B cell (primary cell): ENCODE measurements at places on chromosomes 6 and 20. TPM values are rescaled to one million over a fixed set of nuclear protein-coding genes. Genes with fewer than 3 reads are reported as not detected.

Gene CST5
- total RNA-seq = not detected in 2 replicates

DNA sequence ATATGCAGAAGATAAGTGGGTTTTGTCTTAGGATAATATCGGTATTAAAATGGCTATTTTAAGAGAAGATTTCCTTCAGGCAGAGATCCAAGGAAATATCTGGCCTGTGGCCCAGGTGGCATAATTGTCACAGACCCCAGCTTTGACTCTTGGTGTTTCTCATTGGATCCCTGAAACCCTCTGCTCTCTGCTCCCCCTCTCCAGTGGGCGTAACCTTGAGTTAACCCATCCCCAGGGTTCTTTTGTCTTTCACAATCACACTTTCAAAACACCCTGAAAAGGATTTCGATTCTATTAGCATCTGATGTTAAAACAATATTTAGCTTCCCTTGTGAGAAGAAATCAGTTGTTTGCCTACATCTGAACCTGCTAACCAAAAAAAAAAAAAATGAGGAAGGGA lies 7.2 kb downstream of the SSTR4 start:
- no peaks in the 10 kb centered on the region for H3K4me1 ChIP-seq
- DNase-seq = no peak
- H3K27me3 ChIP-seq = peaks cover 10% of the 10 kb centered on the region
- no peak overlapping the region for H3K4me3 ChIP-seq

DNA sequence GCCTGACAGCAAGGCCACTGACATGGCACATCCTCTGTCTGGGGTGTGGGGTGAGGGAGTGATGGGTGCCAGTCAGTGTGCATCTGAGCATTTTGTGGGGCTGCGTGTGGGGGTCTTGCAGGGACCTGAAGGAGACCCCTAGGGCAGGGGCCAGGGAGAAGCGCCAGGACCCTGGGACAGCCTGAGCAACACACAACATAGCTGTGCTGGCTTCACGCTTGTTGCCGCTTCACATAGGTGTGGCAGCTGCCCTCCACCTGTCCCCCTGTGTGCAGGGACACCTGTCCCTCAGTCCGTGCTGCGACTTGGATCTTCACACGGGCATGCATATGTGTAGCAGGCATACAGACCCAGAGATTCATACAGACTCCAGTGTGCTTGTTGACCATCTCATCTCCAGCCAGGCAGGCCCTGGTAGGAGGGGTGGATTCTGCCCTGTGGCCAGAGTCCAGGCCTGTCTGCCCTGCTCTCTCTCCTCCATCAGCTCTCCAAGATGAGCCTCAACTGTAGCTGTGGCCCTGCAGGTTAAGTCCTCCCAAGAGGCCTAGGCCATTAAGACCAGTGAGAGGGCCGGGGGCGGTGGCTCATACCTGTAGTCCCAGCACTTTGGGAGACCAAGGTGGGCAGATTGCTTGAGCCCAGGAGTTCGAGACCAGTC lies 3.2 kb upstream of the NPBWR2 start:
- no peaks in the 10 kb centered on the region for H3K27me3 ChIP-seq
- no peak for DNase-seq
- no peak overlapping the region for H3K27ac ChIP-seq
- H3K4me3 ChIP-seq = no peak overlapping the region

- no peak overlapping the region for H3K27ac ChIP-seq
- peaks cover 23% of the 10 kb centered on the region for H3K36me3 ChIP-seq
- DNase-seq = no peak
Measured at GRCh38 chr6:116102873-116103272, 2.2 kb downstream of the NT5DC1 start.

Gene CASS4
- 0.42 and 0.53 TPM in 2 replicates for total RNA-seq

GRCh38 chr6:5167501-5167900 lies 82.4 kb downstream of the PPP1R3G start:
- no peaks in the 10 kb centered on the region for H3K4me1 ChIP-seq
- no peak overlapping the region for H3K27ac ChIP-seq
- no peaks in the 10 kb centered on the region for H3K27me3 ChIP-seq
- no peak for DNase-seq
- no peak overlapping the region for H3K4me3 ChIP-seq

DNA sequence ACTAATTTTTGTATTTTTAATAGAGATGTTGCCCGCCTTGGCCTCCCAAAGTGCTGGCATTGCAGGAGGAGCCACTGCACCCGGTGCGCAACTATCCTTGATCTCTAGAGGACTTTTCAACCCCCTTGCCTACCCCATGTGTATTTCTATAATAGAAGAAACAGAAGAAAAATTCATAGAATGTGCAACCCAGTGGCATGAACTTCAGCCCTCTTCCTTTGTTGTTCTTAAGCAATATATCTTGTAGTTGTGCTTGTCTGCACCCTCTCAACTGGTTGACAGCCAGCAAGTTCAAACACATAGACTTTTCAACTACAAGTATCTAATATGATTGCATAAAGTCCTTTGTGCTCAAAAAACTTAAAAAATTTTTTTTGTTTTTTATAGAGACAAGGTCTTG lies 72.3 kb upstream of the NCOA3 start:
- H3K4me3 ChIP-seq = no peak overlapping the region
- no peaks in the 10 kb centered on the region for H3K27me3 ChIP-seq
- peaks cover 22% of the 10 kb centered on the region for H3K4me1 ChIP-seq
- no peak for DNase-seq
- no peaks in the 10 kb centered on the region for H3K36me3 ChIP-seq

- no peak overlapping the region for H3K4me3 ChIP-seq
- no peaks in the 10 kb centered on the region for H3K27me3 ChIP-seq
Measured at GRCh38 chr6:112752305-112752704, 405.2 kb downstream of the RFPL4B start.

Gene PRL
- not detected in 2 replicates for total RNA-seq

DNA sequence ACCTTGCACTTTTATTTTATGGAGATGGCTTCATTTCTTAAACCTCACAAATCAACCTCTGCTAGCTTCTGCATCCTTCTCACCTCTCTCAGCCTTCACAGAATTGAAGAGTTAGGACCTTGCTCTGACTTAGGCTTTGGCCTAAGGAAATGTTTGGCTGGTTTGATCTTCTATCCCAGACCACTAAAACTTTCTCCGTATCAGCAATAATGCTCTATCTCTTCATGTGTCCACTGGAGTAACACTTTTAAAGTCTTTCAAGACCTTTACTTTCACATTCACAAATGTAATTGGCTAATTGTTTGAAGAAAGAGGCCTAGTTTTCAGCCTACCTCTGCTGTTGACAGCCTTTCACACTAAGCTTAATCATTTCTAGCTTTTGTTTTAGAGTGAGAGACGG lies 212.9 kb downstream of the TTLL2 start:
- no peak overlapping the region for H3K4me3 ChIP-seq
- no peaks in the 10 kb centered on the region for H3K4me1 ChIP-seq
- no peaks in the 10 kb centered on the region for H3K36me3 ChIP-seq

DNA sequence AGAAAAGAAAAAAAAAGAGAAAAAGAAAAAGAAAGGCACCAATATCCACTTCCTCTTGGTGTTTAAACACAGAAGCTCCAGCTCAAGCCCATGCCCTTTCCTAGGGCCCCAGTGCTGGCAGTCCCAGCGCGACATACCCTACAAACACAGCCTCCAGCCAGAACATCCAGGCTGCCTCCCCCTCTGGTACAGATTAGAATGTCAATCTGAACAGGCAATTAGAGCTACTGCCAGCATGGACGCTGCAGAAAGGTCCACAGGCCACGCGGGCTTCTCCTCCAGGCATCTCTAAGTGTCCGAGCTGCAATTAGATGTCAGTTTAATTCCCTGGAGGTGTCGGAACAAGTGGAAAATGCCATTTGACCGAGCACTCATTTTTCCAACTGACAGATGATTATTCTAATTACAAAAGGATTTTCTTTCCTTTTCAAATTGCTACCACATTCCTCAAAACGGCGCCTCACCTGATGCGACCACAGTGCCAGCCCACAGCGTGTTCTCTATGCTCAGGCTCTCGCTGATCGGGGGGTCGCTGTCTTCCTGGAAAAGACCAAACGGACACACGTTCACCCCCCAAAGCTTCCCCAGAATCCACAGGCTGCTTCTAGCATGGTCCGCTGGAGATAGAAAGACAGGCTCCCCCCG lies 79.5 kb downstream of the ATP9A start:
- no peak for DNase-seq
- H3K27ac ChIP-seq = no peak overlapping the region
- H3K4me1 ChIP-seq = no peaks in the 10 kb centered on the region
- H3K36me3 ChIP-seq = no peaks in the 10 kb centered on the region
- H3K27me3 ChIP-seq = no peaks in the 10 kb centered on the region

DNA sequence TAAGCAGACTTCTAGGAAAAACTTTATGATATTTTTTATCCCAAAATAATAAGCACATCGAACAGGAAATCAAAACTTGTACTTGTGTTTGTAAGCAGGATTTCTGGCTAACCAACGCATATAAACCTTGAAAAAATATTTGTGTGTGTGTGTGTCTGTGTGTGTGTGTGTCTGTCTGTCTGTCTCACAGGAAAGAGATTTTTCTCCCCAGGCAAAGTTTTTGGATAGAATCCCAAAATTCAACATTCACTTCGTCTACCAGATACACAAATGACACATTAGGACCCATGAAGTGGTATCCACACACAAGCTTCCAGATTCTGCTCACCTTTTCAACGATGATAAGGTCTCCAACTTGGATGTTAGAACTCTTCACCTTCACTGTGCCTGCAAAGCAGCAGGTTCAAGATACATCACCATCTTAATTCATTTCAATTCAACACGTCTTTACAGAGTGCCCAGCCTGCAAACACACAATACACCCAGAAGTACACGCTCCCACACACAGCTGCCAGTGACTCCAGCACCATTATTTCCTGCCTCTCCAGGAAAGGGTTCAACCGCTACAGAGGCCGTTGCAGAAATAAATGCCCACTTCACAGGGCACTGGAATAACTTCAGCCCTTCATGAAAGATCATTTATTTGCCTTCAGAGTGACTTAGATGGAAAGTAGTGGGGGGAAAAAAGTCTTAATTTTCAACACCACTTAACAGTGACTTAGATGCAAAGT lies 70.9 kb downstream of the ATP9A start:
- no peaks in the 10 kb centered on the region for H3K27me3 ChIP-seq
- no peak for DNase-seq
- H3K4me1 ChIP-seq = no peaks in the 10 kb centered on the region
- no peak overlapping the region for H3K27ac ChIP-seq
- no peak overlapping the region for H3K4me3 ChIP-seq
- H3K36me3 ChIP-seq = no peaks in the 10 kb centered on the region

GRCh38 chr20:49982072-49982345 lies 771 bp upstream of the SNAI1 start:
- no peak overlapping the region for H3K4me3 ChIP-seq
- DNase-seq = no peak
- peaks cover 26% of the 10 kb centered on the region for H3K4me1 ChIP-seq
- no peaks in the 10 kb centered on the region for H3K36me3 ChIP-seq

Gene DOK5
- total RNA-seq = not detected in 2 replicates

DNA sequence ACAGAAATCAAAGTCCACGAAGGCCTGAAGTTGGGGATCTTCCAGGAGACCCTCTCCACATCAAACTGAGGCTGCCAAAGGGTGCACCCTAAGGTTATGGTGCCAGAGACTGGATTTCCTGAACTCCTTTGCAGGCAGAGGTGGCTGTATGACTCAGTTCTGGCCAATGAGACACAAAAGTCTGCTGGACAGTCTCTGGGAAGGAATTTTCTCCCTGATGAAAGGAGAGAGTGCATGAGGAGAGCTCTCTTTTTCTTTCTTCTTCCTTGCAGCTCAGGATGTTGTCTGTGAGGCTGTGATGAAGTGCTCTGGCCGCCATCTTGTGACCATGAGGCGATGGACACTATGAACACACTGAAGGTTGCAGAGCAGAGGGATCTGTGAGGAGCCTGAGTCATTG lies 85.2 kb downstream of the MDGA1 start:
- H3K4me3 ChIP-seq = no peak overlapping the region
- H3K27me3 ChIP-seq = peaks cover 9% of the 10 kb centered on the region
- DNase-seq = no peak

Gene PLCB4
- total RNA-seq = not detected in 2 replicates

- peaks cover 13% of the 10 kb centered on the region for H3K4me1 ChIP-seq
- H3K27ac ChIP-seq = no peak overlapping the region
- H3K27me3 ChIP-seq = no peaks in the 10 kb centered on the region
- H3K4me3 ChIP-seq = no peak overlapping the region
- H3K36me3 ChIP-seq = no peaks in the 10 kb centered on the region
Measured at GRCh38 chr20:3080939-3081388, 3.6 kb downstream of the AVP start.

- H3K27ac ChIP-seq = no peak overlapping the region
- H3K4me1 ChIP-seq = peaks cover 18% of the 10 kb centered on the region
- no peaks in the 10 kb centered on the region for H3K36me3 ChIP-seq
- no peaks in the 10 kb centered on the region for H3K27me3 ChIP-seq
Measured at GRCh38 chr6:33108307-33108706, 32.5 kb downstream of the HLA-DPB1 start.

- H3K4me1 ChIP-seq = no peaks in the 10 kb centered on the region
- no peak overlapping the region for H3K27ac ChIP-seq
- H3K4me3 ChIP-seq = no peak overlapping the region
- H3K36me3 ChIP-seq = no peaks in the 10 kb centered on the region
Measured at GRCh38 chr20:53073636-53074415, 101.7 kb downstream of the TSHZ2 start.

GRCh38 chr6:14863902-14864850 lies 381.7 kb upstream of the JARID2 start:
- no peaks in the 10 kb centered on the region for H3K27me3 ChIP-seq
- H3K27ac ChIP-seq = no peak overlapping the region
- no peaks in the 10 kb centered on the region for H3K36me3 ChIP-seq
- peaks cover 13% of the 10 kb centered on the region for H3K4me1 ChIP-seq
- DNase-seq = no peak
- H3K4me3 ChIP-seq = no peak overlapping the region

GRCh38 chr6:145729887-145730286 lies 5.4 kb downstream of the EPM2A start:
- H3K27ac ChIP-seq = peak overlapping the region; percentile 14
- peak; percentile 39 for DNase-seq
- H3K4me1 ChIP-seq = peaks cover 20% of the 10 kb centered on the region
- no peak overlapping the region for H3K4me3 ChIP-seq
